ENCODE measurements at places on chromosomes 4 and X. TPM values are rescaled to one million over a fixed set of nuclear protein-coding genes. Genes with fewer than 3 reads are reported as not detected.

SCRG1 gene
- 0.76 TPM for total RNA-seq

PROM1 gene
- 3.5 TPM for total RNA-seq

DNA sequence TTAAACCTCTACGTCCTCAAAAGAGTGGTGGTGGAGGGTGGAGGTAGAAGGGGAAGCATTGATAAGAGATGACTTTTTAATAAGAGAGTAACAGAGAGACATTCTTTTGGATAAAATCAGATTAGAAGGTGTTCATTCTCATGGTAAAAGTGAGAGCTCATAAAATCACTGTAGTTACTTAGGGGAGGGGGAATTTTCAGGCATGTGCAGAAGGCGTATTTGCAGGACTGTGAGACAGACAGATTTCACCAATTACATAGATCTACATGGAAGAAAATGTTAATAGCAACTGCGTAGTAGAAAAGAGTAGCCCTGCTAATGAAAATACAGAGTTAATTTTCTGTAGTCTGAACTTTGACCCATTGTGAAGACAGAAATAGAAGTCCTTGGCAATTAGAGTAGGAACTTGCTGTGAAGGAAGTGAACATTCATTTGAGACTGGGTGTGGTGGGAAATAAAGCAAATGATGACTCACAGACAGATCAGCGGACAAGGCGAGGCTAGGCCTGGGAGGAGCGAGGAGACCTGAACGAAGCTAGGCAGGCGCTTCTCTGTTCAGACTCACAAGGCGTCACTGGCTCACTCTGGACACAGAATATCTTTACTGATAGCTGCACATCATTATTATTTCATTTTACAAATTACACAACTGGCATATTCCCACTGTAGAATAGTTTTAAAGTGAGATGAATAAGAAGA lies 57.2 kb upstream of the FAM9C start:
- DNase-seq, result peak; percentile 82

PTCHD1 gene
- 0.05 TPM for total RNA-seq

DNA sequence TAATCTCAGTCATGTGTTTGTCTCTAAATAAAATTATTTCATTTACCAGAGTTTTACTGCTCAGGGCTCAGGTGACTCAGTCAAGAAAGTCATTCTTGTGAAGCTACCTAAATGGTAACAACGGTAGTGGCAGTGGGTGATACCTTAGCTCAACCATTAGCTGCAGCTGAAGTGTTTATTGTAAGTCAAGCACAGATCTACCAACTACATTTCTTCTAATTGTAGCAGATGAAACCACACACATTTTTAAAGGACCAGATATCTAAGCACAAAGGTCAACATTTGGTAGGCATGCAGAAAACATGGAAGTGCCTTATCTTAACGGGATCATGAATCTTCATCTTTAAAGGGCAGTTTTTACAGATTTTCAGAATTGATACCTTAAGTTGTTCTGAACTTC lies 79.1 kb downstream of the FAT4 start:
- no peak for DNase-seq

DNA sequence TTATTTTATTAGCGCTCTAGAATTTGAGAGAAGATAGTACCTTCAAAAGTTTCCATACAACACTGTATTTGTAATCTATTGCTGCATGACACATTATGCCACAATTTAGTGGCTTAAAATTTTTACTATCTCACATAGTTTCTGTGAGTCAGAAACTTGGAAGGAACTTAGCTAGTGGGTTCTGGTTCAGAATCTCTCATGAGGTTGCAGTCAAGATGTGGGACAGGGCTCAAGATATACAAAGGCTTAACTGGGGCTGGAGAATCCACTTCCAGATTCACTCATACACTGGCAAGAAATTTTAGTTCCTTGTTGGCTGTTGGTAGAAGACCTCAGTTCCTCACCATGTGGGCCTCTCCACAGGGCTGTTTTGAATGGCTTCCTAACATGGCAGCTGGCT lies 11.5 kb upstream of the C4orf54 start:
- DNase-seq, result no peak

- no peak for DNase-seq
Observed at GRCh38 chrX:100449696-100450608, 39.9 kb upstream of the PCDH19 start.

DNA sequence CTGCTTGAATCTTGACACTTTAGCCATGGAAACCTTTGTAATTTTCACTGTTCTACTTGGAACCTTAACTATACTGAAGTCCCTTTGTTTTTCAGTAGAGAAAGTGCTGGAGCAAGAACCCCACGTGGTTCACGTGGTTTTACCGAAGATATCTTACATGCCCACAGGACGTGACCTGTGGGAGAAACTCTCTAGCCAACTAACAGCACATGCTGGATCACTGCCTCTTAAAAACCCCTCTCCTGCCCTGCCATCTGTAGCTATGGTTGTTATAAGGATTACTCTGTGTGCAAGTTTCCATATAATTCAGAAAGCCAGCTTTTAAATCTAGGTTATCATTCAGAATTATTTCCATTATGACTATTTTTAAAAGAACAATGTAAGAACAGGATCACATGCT lies 30.2 kb downstream of the SPANXD start:
- no peak for DNase-seq

BST1 gene
- total RNA-seq, result 3.8 TPM

GRCh38 chrX:64570204-64570603 lies 175.0 kb upstream of the MTMR8 start:
- no peak for DNase-seq

DNA sequence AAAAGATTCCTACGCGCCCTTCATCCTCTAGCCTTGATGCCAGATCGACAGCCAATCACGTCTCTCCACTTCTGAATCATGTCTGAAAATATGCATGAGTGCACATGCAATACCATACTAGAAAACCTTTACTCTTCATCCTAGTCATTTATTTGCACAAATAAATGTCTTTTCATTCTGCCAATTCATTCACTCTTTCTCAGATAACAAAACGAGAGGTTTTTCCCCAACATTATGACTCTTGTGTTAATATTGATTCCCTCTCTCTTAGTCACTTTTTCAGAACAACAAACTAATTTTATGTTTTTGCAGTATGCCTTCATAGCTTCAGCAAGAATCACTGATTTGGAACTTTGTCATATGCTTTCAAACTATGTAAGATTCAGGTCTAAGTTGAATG lies 549.4 kb upstream of the GALNT7 start:
- no peak for DNase-seq

DNA sequence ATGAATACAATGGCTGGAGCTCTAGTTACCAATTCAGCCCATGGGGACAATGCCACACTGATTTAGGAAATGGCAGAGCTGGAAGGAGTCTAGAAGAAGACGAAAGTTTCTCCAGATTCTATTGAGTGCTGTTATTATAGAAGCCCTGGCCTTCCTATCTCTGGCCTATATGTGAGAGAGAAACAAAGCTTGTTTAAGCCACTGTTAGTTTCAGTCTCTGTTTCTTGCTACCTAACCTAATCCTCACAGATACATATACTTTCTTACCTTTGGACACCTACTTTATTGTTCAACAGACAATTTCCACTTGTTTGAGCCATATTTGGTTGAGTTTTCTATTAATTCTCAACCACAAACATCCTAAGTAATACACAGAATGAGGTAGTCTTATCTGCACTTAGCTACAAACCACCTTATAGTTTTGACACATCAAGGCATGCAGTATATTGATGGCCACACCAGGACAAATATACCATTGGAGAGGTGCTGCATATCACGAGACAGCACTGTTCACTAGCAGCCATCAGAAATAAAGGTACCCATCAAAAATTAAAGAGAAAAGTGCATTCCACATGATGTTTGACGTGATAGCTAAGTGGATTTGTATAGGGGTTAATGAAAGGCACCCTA lies 190.2 kb downstream of the SMIM20 start:
- no peak for DNase-seq

GRCh38 chrX:23945206-23945605 lies 37.4 kb downstream of the CXorf58 start:
- no peak for DNase-seq

EGFL6 gene
- not detected for total RNA-seq

DNA sequence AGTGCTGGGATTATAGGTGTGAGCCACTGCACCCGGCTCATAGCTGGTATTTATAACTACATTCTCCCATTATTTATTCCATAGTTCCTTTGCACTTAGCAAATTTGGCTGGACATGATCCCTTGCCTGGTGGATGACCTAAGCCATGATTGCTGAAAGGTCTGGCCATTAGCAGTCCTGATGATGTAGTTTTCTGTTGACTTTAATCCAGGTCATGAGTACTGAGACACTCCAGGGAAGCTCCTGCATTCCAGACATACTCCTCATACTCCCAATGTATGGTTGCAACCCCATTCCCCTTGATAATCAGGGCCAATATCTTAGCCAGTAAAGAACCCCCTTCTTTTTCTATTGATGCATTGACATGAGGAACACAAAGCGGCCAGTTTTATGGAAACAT lies 24.4 kb upstream of the MGST2 start:
- no peak for DNase-seq

DNA sequence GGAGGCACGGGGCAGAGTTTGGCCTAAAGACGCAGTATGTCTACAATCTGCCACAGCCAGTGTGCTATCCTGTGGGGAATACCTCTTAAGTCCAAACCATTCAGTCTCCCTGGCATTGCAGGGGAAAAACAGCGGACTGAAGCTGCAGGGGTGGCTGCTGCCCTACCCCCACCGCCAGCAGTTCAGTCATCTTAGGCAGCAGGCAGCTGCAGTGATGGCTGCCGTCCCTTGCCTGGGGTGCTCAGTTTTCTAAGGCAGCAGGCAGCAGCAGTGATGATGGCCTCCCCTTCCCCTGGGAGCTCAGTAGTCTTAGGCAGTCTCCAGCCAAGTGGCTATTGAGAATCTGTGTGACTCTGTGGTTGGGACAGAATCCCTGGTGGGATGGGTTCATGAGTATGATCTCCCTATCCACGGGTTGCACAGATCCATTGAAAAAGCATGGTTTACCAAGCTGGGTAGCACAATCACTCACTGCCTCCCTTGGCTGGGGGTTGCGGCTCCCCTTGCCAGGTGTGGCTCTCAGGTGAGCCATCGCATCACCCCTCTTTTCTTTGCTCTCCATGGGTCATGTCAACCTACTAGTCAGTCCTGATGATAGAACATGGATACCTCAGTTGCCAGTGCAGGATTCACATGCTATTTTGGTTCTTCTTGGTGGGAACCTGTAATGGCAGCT lies 48.9 kb upstream of the GRID2 start:
- no peak for DNase-seq

GRCh38 chrX:39850630-39851152 lies 247.1 kb downstream of the BCOR start:
- no peak for DNase-seq

DNA sequence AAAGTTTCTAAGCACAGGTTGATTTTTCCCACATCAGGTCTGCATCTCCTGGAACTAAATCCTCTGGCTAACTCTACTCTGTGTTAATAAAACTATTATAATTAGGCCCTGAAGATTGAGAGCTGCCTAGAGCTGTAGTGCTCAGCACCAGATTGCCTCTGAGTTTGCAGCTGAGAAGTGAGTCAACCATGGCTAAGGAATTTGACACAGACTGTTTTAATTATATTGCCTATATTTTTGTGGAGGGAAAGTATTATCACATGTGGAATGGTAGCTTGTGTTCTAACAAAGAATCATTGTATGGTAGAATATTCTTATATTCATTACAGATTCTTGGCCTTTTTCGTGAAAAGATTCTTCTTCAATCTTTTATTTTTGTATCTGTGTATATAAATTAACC lies 1907.6 kb upstream of the TENM3 start:
- DNase-seq, result no peak

- no peak for DNase-seq
Observed at GRCh38 chr4:124431653-124432192, 280.8 kb downstream of the ANKRD50 start.

SLC4A4 gene
- 20.3 TPM for total RNA-seq

GRCh38 chrX:47030339-47030738 lies 47.9 kb upstream of the RGN start:
- no peak for DNase-seq

- no peak for DNase-seq
Observed at GRCh38 chr4:76762137-76763130, 135.5 kb downstream of the SOWAHB start.

VMA21 gene
- 27.2 TPM for total RNA-seq

DNA sequence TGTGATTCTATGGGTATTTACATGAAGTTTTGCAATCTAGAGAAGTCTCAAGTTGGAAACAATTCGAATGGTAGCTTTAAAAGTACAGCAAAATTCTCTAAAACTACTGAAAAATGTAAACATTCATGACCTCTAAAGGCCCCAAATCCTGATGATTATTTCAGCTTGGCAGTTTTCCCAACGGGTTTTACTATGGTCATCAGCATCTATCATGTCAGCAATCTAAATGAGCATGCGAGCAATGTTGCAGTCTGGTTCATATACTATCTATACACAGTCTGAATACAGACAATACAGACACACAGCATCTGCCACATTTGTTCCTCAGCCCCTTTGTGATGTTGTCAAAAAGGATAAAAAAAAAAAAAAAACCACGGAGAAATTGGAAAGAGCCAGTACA lies 790.3 kb upstream of the HTR2C start:
- DNase-seq, result no peak

IL15 gene
- total RNA-seq, result 1.6 TPM

CENPI gene
- 0.73 TPM for total RNA-seq

DNA sequence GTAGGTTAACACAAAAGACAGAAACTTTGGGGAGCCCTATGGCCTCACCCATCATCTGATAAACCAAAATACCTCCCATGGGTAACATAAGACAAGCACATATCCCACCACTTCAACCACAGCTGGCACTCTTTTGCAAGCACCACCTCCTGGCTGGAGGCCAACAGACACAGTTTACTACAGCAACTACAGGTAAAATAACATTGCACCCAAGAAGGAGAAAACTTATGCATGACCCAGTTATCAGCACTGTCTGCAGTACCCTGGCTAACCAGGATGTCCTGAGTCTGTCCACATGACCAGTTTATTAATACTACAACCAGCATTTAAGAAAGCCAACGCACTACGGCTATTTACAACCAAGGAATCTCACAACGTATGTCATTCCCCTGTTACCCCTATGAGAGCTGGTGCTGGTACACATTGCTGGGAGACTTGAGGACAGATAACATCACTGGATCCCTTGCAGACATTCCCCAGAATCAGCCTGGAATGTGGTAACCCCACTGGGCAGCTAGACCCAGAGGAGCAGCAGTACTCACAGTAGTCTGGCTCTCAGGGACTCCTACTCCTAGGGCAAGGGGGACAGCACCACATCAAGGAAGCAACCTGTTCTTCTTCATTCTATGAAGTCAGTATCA lies 32.0 kb downstream of the ELF2 start:
- DNase-seq, result no peak

PLAC1 gene
- total RNA-seq, result not detected

DNA sequence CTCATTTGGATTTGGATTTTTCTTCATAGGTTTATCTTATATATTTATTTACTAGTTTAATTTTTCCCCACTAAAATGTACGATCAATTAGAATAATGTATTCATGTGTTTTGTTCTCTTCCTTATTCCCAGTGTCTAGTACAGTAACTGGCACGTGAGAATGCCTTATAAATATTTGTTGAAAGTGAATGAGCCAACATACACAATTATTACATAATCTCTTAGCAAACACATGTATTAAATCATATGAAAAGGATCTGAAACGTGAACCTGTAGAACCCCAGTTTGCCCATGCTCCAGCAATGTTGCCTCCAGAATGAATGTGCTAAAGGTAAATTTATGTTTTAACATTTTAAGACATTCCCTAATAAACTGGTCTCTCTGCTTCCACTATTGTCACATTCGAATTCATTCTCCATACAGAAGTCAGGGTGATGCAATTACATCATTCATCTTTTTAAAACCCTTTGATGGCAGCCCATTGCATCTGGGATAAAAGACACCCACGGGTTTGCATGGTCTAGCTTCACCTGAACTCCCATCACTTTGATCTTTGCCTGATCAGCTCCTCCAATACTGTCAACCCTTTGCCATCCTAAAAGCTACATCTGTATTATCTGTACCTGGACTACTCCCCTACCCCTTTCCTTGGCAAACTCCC lies 30.7 kb upstream of the AREG start:
- DNase-seq, result no peak

All from Right ventricle myocardium inferior (tissue), 1 donor.